ENCODE measurements at places on chromosomes 13 and 19.

- no peak for DNase-seq
Observed at GRCh38 chr19:28482221-28482620, 730.7 kb downstream of the UQCRFS1 start.

DNA sequence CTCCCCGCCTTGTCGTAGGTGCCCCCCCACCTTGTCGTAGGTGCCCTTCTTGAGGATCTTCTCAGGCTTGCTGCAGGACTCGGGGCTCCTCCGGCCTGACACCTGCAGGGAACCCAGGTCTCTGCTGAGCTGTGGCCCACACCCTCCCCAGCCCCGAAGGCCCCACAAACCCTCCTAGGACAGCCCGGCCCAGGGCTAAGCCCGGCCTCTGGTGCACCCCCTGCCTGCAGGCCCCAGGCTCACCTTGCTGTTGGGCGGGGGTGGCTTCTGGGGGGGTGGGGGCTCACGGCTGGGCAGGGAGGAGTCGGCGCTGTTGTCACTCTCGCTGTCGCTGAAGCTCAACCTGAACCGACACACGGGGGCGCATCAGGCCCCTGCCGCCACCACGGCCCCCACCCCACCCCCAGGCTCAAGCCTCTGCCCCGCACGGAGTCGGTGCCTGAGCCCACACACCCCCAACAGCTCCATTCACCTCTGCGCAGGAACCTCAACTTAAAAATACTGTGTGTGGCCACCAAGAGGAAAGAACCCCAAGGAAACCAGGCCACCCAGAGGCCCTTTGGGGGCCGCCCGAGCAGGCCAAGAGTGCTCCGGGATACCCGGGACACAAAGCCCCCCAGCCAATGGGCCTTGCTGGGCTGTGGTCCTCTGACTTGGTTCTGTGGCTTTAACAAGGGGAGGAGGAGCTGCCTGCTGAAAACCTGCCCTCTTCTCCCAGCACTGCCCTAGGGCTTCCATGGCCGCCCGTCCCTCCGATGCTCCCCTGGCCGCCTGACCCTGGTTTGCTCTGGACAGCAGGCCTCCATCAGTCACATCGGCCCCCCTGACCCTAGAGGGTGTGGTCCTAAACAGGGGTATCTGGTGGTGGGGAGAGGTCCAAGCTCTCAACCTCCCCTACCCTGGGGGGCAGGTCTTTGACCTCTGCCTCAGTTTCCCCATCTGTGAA lies 65.8 kb downstream of the MLLT1 start:
- DNase-seq: no peak

- DNase-seq: no peak
Observed at GRCh38 chr13:111526922-111527321, 206.5 kb downstream of the TEX29 start.

DNA sequence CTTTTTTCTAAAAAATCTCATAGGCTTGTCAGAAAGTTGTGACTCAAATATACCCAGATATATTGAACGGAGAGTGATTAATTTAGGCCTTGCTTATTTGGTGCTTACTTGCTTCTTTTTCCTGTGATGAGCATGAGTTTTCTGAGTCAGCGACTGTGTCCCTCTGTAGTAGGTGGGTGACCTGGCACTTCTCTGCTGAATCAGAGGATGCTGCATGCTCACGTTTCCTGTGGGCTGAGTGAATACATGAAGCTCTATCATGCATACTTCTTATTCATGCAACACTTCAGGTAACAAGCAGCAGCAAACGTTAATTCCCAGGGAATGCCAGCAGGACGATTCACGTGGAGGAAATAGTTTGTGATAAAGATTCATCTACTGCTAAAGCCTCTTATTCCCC lies 245.0 kb downstream of the KLF5 start:
- no peak for DNase-seq

GRCh38 chr13:103523858-103524257 lies 457.6 kb upstream of the SLC10A2 start:
- no peak for DNase-seq

DNA sequence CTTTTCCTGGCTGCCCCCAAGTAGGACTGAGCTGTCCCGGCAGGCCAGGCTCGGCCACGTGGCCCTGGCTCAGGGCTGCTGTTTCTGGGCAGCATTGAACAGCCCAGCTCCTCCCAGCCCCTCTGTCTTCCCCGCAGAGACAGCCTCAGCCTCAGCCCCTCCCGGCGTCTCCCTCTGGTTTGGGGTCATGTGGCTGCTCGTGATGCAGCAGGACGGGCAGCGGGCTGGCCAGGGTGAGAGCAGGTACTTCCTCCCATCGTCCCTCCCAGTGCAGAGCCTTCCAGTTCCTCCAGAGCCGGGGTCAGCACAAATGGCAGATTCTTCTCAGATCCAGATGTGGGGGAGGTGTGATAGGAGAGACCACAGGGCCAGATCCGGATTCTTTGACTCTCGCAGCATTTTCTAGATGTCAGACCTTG lies 114.6 kb downstream of the KDM4B start:
- no peak for DNase-seq

DNA sequence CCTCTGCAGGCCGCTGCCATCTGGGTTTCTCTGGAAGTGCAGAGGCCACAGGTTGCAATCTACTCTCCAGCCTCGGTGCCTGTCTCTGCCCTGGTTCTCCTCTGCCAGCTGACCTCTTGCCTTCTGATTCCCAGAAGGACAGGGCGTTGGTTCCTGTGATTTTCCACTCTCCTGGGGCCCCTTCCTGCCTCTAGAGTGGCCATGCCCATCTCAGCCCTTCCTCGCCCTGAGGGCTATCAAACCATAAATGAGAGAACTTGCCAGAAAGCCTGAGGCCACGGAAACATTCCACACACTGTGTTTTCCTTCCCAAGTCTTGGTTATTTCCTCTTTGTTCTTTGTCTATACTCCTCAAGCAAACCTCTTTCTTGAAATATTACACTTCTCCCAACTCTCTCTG lies 146.2 kb downstream of the SHISA2 start:
- no peak for DNase-seq

GRCh38 chr19:335486-336066 lies 9.0 kb downstream of the MIER2 start:
- DNase-seq: no peak

DNA sequence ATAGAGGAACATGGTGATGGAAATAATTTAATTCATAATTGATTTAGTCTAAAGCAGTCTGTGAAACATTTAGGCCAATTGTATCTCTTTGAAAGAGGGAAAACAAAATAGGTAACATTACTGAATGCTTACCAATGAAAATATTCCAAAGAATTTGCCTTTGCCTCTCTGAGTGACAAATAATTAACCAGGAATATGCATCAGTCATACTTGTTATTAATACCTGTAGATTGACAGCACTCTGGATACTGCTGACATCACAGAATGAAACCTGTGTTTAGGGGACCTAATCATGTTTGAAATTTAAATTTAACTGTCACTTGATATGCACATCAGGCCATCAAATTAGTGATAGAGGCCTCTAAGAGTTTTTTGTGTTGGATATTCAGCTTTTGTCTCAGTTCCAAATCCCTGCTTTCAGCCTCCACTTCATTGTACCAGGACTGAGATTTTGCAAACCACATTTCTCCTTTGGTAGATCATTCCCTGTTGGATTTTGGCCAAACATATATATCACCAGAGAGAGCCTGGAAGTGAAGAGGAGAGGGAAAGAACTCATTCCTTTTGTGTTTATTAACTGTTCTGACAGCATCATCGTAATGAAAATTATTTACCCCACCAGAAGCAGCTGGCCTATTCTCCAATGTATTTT lies 64.8 kb upstream of the KLHL1 start:
- no peak for DNase-seq

DNA sequence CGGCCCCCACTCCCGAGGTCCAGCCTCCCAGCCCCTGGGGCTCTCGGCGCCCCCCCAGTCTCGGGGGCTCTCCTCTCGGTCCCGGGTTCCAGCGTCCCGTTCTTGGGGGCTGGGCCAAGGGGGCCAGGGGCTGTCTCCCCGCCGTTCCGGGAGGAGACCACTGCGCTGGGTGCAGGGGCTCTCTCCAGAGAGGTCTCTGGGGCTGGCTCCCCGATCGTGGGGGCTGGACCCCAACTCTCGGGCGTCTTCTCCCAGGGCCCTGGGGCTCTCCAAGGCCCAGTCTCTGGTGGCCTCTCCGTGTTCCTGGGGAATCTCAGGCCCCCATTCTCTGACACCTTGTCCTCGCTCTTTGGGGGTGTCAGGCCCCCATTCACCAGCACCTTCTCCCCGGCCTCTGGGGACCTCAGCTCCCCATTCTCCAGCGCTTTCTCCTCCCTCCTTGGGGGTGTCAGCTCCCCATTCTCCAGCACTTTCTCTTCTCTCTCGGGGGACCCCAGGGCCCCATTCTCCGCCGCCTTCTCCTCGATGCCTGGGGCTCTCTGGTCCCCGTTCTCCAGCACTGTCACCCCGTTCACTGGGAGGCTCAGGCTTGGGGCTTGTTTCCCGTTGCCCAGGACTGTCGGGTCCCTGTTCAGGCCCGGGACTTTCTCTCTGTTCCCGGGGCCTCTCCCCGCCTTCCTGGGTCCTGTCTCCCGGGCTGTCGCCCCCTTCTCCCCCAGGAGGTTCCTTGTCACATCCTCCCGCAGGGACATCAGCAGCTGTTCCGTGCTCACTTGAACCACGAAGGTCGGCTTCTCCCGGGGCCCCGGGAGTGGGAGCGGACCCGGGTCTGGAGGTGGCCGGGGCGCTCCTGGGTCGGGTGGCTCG lies 13.7 kb downstream of the LMTK3 start:
- no peak for DNase-seq

DNA sequence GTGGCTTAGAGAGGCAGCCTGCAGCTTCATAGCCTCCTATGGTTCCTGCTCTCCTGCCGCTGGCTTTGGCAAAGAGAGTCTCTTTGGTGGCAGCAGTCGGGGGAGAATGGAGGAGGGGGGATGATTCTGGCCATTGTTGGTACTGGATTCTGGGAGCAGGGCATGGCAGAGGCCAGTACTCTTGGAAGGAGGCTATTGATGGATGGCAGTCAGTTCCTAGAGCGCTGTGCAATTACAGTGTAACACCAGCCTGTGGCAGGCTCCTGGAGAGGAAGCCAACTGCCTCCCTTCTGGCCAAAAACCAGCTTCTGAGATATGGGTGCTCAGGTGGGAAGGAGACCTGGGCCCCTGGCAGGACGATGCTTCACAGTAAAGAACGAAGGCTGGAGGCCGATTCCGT lies 47.9 kb upstream of the TMTC4 start:
- DNase-seq: no peak

DNA sequence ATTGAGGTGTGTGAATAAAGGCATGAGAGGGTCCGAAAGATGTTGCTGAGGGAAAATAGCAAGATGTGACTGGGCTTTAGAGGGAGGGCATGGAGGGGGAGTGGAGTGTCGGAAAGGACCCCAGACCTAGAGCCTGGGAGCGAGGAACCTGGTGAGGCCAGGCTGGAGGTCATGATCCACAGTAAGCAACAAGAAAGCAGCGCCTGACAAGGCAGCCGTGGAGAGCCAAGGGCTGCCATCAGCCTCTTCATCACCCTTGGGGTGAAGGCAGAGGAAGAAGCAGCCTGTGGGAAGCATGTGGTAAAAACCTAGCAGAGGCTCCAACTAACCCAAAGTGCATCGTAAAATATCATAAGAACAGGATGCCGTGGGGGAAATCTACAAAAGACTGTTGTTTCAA lies 162.8 kb upstream of the SOX1 start:
- no peak for DNase-seq

- DNase-seq: no peak
Observed at GRCh38 chr13:27151798-27152599, 19.6 kb downstream of the USP12 start.

GRCh38 chr13:46668302-46668720 lies 115.3 kb downstream of the LRCH1 start:
- DNase-seq: peak; percentile 77

DNA sequence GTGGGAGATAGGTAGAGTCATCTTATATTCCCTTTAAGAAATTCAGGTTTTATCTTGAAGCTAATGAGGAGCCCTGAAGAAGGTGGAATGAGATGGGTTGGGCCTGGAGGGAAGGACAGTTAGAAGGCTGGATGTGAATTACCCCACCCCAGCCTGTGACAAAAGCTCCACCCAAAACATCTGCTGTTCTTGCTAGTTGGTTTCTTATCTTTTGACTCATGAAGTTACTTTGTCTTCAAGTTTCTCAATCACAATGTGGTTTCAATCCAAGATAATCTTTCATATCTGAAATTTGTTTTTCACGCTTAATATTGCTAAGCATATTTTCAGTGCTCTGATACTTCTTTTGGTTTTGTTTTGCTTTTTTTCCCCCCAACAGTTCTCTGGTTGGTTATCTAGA lies 38.3 kb upstream of the HMGB1 start:
- DNase-seq: peak; percentile 82

GRCh38 chr19:16205205-16206045 lies 7.7 kb downstream of the AP1M1 start:
- DNase-seq: no peak

DNA sequence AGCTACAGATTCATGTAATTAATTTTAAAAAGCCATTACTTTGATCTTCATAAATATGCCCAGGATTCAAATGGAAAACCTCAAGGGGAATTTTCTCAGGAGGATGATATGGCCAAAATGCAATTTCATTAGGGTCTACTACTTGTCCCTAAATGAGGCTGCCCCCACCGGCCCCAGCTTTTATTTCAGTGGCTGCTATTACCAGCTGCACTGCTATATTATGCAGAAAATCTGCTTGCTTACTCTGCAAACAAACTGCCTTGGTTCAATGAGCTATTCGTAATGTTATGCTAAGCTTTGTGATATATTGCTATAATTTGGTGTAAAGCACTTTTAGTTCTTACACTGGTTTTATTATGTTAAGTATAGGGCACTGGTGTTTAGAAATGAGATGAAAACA lies 137.3 kb upstream of the TMTC4 start:
- no peak for DNase-seq

- no peak for DNase-seq
Observed at GRCh38 chr13:22169473-22169872, 498.6 kb downstream of the FGF9 start.

DNA sequence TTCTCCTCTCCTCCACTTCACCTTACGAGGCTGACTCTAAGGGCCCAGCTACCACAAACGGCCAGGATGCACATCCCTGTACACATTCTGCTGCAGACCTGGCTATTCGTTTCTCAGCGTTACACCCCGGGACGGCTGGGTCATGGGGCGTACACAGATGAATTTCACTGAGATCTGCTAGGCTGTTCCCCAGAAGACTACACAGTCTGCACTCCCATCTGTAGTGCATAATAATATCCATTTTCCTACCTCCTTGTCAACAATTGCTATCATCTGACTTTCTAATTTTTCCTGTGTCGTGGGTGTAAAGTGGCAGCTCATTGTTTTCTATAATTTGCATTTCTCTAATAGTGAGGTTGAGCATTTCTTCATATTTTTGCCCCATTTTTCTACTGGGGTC lies 85.7 kb downstream of the TM9SF2 start:
- no peak for DNase-seq

GRCh38 chr13:23748109-23748990 lies 140.8 kb downstream of the MIPEP start:
- no peak for DNase-seq
